ENCODE measurements at places on chromosomes 3 and 15.

GRCh38 chr3:69710153-69710977, 28.9 kb upstream of the MITF start:
- H3K27me3 ChIP-seq = no peaks in the 10 kb centered on the region
- H3K36me3 ChIP-seq = no peaks in the 10 kb centered on the region
- H3K27ac ChIP-seq = no peak overlapping the region

DNA sequence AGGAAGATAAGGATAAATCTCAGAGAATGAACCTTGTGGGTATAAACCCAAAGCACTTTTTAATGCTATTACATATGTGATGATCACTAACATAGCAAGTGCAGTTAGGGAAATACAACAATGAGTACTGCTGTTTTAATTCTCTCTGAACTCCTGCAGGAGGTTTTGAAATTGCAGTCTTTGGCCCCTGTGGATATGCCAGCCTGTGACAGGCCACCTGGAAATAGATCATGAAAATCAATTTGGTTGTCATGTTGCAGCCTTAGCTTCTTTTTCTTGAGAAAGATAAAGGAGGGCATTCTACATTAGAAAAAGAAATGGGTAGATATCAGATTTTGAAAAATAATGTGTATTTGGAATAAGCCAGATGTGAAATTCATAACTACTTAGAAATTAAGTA, 103.6 kb downstream of the RSRC1 start:
- peaks cover 55% of the 10 kb centered on the region for H3K36me3 ChIP-seq
- H3K27me3 ChIP-seq = no peaks in the 10 kb centered on the region
- H3K27ac ChIP-seq = no peak overlapping the region
- no peak overlapping the region for H3K4me3 ChIP-seq

DNA sequence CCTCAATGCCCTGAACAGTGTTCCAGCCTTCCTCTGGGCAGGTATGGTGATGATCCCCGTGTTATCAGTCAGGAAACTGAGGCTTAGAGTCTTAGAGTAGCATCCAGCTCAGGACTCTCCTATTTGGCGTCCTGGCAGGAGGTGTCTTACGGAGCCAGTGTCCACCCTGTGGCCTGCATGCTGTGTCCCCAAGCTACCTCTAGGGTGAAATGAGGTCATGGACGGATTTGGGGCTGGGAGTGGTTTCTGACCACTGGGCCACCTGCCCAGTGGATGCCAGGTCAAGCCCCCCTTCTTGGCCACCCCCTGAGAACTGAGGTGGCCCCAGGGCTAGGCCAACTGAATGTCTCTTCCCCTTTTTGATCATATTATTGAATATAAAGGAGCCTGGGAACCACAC, 27.2 kb upstream of the SLC6A6 start:
- DNase-seq = no peak
- H3K4me3 ChIP-seq = no peak overlapping the region
- peaks cover 42% of the 10 kb centered on the region for H3K4me1 ChIP-seq
- no peaks in the 10 kb centered on the region for H3K36me3 ChIP-seq
- H3K27ac ChIP-seq = no peak overlapping the region
- H3K27me3 ChIP-seq = no peaks in the 10 kb centered on the region

DNA sequence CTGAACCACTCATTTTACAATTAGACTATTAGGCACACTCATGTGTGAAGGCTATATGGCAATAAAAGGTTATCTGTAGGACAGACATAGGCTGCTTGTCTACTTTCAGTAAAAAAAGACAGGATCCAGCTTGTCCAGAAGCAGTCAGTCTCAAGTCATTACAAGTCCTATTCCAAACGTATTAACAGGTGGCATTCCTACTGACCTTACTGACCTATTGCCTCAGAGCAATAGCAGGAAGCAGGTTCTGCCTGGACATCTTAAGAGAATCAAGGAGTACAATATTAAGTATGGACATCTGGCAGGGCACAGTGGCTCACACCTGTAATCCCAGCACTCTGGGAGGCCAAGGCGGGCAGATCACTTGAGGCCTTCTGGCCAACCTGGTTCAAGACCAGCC, 7.0 kb downstream of the CMTM6 start:
- H3K27me3 ChIP-seq = no peaks in the 10 kb centered on the region
- peaks cover 6% of the 10 kb centered on the region for H3K4me1 ChIP-seq
- no peak for DNase-seq
- H3K27ac ChIP-seq = no peak overlapping the region

GRCh38 chr15:93180128-93180527, 91.1 kb upstream of the RGMA start:
- no peaks in the 10 kb centered on the region for H3K36me3 ChIP-seq
- peaks cover 2% of the 10 kb centered on the region for H3K4me1 ChIP-seq
- peaks cover 4% of the 10 kb centered on the region for H3K27me3 ChIP-seq
- H3K27ac ChIP-seq = no peak overlapping the region

DNA sequence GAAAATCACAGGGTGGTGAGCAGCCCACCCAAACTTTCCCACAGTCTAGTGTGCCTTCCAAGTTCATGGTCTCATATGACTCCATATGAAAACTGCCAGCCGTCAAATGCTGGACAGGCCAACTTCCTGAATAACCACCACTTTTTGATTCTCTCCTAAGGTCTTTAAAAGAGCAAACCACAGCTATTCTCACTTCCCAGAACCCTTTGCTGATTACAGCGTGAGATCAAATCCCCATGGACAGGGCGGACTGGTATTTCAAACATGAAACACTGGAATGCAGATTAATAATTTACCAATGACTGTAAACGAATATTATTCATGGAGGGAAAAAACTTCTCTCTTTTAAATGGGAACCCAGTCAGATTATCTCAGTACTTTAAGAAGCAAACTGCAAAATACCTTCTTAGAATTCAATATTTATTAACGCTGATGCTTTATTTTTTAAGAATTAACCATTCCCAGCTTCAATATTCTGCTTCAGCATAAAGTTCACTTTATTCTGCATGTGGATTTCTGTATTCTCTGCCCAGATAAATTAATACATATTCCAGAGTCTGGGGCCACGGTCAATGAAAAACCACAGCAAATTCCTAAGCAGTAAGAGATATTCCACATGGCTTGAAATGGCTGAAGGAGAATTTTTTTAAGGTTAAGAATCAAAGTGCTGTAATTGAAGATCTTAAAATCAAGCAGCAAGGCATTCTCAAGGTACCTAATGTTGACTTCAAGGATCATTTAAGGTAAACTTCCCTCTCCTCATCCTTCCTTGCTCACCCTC, 42.9 kb downstream of the MYO1E start:
- no peaks in the 10 kb centered on the region for H3K27me3 ChIP-seq
- H3K4me3 ChIP-seq = no peak overlapping the region
- no peak overlapping the region for H3K27ac ChIP-seq
- no peaks in the 10 kb centered on the region for H3K36me3 ChIP-seq
- no peak for DNase-seq
- H3K4me1 ChIP-seq = peaks cover 8% of the 10 kb centered on the region

- no peaks in the 10 kb centered on the region for H3K36me3 ChIP-seq
- H3K4me1 ChIP-seq = no peaks in the 10 kb centered on the region
- no peak overlapping the region for H3K4me3 ChIP-seq
- peaks cover 2% of the 10 kb centered on the region for H3K27me3 ChIP-seq
These were observed 259.9 kb downstream of the IL20RB start for GRCh38 chr3:137217733-137218132.

DNA sequence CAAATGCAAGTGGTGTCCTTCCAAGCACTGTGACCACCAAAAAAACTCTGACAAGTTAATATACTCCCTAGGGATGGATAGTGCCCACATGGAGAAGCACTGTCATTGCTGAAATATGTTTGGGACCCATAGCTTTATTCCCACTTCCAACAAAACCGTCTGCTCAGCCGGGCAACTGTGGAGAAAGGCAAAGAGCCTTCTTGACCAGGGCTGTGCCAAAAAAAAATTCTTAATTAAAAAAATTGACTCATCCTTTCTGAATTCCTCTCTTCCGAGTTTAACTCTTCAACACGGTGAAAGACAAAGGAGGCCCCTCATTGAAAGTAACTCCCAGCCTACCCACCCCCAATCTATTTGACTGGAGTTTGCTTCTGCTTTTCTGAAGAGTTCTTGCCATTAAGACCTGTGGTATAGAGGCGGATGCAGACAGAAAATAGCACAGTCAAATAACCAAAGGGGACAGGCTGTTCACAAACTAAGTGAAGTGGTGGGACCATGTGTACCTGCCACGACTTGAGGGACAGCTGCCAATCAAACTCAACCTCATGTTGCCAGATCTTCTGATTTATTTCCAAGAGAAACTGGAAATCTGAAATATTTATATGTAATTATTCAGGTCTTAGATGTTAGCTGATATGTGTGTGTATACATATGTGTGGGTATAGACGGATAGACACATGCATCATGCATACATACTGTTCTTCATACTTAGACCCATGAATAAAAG, 135.4 kb upstream of the PFN2 start:
- no peak for DNase-seq
- H3K4me1 ChIP-seq = no peaks in the 10 kb centered on the region
- no peak overlapping the region for H3K27ac ChIP-seq
- no peak overlapping the region for H3K4me3 ChIP-seq

GRCh38 chr3:188700501-188700900, 471.3 kb upstream of the TPRG1 start:
- H3K4me3 ChIP-seq = no peak overlapping the region
- no peaks in the 10 kb centered on the region for H3K27me3 ChIP-seq
- H3K4me1 ChIP-seq = peaks cover 13% of the 10 kb centered on the region
- DNase-seq = no peak

DNA sequence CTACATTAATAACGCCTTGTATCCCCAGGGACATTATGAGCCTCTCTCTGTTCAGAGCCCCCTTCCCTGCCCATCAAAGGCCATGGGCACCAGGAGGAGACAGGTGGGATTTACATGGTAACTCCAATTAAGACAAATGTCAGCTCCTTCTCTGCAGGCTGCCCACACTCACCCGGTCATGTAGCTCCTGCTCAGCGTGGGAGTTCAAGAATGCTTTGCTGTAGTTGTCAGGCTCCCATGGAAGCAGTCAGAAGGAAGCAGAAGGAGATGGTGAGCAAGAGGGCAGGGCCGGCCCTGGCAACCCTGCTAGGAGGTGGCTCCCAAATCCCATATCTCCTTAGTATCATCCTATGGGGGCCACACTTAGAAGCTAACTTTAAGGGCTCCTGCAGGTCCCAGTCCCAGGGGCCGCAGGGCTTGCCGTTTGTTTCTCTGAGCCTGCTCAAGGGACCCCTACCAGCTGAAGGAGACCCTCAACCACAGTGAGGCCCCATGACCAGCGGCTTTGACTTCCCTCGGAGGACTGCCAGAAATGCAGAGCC, 218.4 kb upstream of the TLE3 start:
- no peak overlapping the region for H3K27ac ChIP-seq
- DNase-seq = no peak
- H3K4me3 ChIP-seq = no peak overlapping the region

GRCh38 chr3:151537726-151538125, 76.9 kb upstream of the IGSF10 start:
- no peak overlapping the region for H3K4me3 ChIP-seq
- no peaks in the 10 kb centered on the region for H3K4me1 ChIP-seq
- DNase-seq = no peak
- no peak overlapping the region for H3K27ac ChIP-seq

DNA sequence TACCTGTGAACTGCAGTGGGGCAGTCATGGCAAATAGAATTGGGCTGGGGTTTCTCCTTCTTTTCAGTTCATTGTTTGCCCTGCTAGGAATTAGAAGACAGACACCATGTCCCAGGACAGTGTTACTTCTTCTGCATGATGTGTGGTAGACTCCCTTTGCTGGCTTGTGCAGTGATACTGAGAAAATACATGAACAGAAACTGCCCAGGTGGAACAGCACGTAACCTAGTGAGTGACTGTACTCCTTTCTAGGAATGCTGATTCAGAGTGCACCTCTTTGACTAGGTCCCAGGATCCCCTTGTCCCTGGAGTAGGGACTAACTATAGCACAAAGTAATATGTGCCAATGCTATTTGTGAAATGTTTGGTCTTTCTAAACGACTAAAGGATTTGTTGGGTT, 10.7 kb upstream of the SLC22A13 start:
- H3K4me1 ChIP-seq = peaks cover 22% of the 10 kb centered on the region
- H3K27me3 ChIP-seq = no peaks in the 10 kb centered on the region
- no peak overlapping the region for H3K4me3 ChIP-seq
- H3K36me3 ChIP-seq = peaks cover 53% of the 10 kb centered on the region
- H3K27ac ChIP-seq = peak overlapping the region; percentile 32

GRCh38 chr3:187491371-187491770, 123.2 kb downstream of the RTP4 start:
- peaks cover 17% of the 10 kb centered on the region for H3K27me3 ChIP-seq
- DNase-seq = no peak
- no peaks in the 10 kb centered on the region for H3K4me1 ChIP-seq
- no peaks in the 10 kb centered on the region for H3K36me3 ChIP-seq

DNA sequence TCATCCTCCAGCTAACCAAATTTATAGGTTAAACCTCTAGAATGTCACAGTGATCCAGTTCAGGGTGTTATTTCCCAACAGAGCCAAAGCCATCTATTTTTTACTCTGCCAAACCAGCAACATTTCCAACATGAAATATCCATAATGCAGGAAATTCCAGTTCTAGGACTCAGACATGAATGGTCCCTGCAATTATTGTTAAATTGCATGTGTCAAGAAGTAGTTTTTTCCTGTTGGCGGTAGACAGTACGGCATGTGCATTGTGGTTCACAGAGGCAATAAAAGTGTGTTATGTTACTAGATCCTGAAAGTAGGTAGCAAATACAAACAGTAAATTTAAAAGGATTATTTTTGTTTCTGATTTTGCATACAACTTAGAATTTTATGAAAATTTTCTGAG, 215.7 kb upstream of the THBS1 start:
- no peak for DNase-seq
- no peak overlapping the region for H3K27ac ChIP-seq
- H3K4me3 ChIP-seq = no peak overlapping the region
- H3K36me3 ChIP-seq = peaks cover 12% of the 10 kb centered on the region

- H3K27me3 ChIP-seq = no peaks in the 10 kb centered on the region
- DNase-seq = no peak
- H3K4me3 ChIP-seq = peak overlapping the region; percentile 60
- peak overlapping the region; percentile 65 for H3K27ac ChIP-seq
- H3K4me1 ChIP-seq = peaks cover 14% of the 10 kb centered on the region
- H3K36me3 ChIP-seq = no peaks in the 10 kb centered on the region
These were observed 77.6 kb upstream of the CHD2 start for GRCh38 chr15:92822216-92823144.

GRCh38 chr3:141625506-141625905, 112.6 kb upstream of the RNF7 start:
- no peaks in the 10 kb centered on the region for H3K36me3 ChIP-seq
- no peak for DNase-seq
- no peaks in the 10 kb centered on the region for H3K27me3 ChIP-seq
- H3K27ac ChIP-seq = no peak overlapping the region
- H3K4me3 ChIP-seq = no peak overlapping the region

- H3K4me3 ChIP-seq = peak overlapping the region; percentile 77
- H3K27me3 ChIP-seq = peaks cover 46% of the 10 kb centered on the region
- H3K36me3 ChIP-seq = peaks cover 2% of the 10 kb centered on the region
- no peak overlapping the region for H3K27ac ChIP-seq
- DNase-seq = peak; percentile 12
- peaks cover 6% of the 10 kb centered on the region for H3K4me1 ChIP-seq
These were observed 26.4 kb downstream of the TYRO3 start for GRCh38 chr15:41585127-41586047.

GRCh38 chr3:13411186-13411860, 8.8 kb downstream of the NUP210 start:
- peaks cover 17% of the 10 kb centered on the region for H3K36me3 ChIP-seq
- H3K27ac ChIP-seq = peak overlapping the region; percentile 71
- H3K27me3 ChIP-seq = no peaks in the 10 kb centered on the region
- no peak overlapping the region for H3K4me3 ChIP-seq

- DNase-seq = no peak
- peaks cover 8% of the 10 kb centered on the region for H3K27me3 ChIP-seq
- no peak overlapping the region for H3K4me3 ChIP-seq
- H3K36me3 ChIP-seq = no peaks in the 10 kb centered on the region
- no peak overlapping the region for H3K27ac ChIP-seq
These were observed 86.7 kb downstream of the EBLN2 start for GRCh38 chr3:73148206-73148605.
